Myometrial cell (primary cell): ENCODE measurements at places on chromosomes 7 and 10. TPM values are rescaled to one million over a fixed set of nuclear protein-coding genes. Genes with fewer than 3 reads are reported as not detected.

Gene GPR85
- 3.4 and 4.6 TPM in 2 replicates for total RNA-seq

Gene ZNF488
- 0.29 TPM in 1 of 2 replicates, not detected in the other for total RNA-seq

Gene BLNK
- not detected in 2 replicates for total RNA-seq

Gene VGF
- total RNA-seq: 0.53 and 1.2 TPM in 2 replicates

Gene CPN1
- total RNA-seq: not detected in 2 replicates

Gene ZCCHC24
- 29.7 and 33.3 TPM in 2 replicates for total RNA-seq

Gene H2BK1
- not detected in 2 replicates for total RNA-seq

Gene OPN1SW
- not detected in 2 replicates for total RNA-seq

Gene TAS2R60
- not detected in 2 replicates for total RNA-seq

Gene SLC26A5
- not detected in 2 replicates for total RNA-seq

Gene DLD
- total RNA-seq: 51.0 and 107 TPM in 2 replicates

Gene ELN
- total RNA-seq: 0.18 and 1.7 TPM in 2 replicates

Gene PIK3AP1
- 0.29 TPM in 1 of 2 replicates, not detected in the other for total RNA-seq

Gene AMPH
- under 0.01 and 0.58 TPM in 2 replicates for total RNA-seq

Gene CPVL
- total RNA-seq: 2.6 TPM in 1 of 2 replicates, not detected in the other

Gene PAX4
- total RNA-seq: not detected in 2 replicates

Gene MTERF1
- total RNA-seq: 6.3 and 11.7 TPM in 2 replicates

Gene PUS7
- total RNA-seq: 8.3 and 10.7 TPM in 2 replicates

Gene SHTN1
- 1.4 and 1.6 TPM in 2 replicates for total RNA-seq

Gene MEOX2
- not detected in 2 replicates for total RNA-seq

Gene AKR1C4
- total RNA-seq: not detected in 2 replicates
